ENCODE measurements at places on chromosomes 5 and 9.

DNA sequence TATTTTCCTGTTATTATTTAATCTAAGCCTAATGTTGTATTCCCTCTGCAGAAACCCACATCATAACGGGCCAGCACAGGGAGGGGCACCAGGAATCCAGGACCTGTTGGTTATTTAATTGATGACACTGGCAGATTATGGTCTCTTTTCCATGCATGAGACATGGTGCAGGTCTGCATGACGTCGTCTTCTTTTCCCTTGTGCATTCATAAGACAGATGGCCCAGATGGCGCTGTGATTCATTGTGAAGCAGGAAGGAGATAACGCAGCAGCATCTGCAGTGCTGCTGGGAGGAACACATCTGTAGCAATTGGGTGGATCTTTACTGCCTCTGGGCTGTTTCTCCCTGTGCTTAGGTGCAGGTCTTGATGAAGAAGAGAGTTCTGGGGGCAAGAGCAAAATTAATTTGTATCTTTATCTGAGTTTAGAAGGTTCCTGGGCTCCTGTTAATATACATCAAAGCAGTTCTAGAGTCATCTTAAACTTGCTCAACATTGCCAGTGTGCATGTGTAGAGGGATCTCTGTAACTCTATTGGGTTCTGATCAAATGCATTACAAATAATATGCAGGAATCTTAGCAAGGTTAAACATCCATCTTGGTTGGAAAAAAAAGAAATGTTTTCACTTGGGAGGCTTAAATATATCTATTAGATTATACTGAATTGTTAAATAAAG is 176.1 kb downstream of the PCSK1 start:
- DNase-seq = no peak

- DNase-seq = no peak
Measured at GRCh38 chr5:14932902-14933469, 61.4 kb upstream of the ANKH start.

DNA sequence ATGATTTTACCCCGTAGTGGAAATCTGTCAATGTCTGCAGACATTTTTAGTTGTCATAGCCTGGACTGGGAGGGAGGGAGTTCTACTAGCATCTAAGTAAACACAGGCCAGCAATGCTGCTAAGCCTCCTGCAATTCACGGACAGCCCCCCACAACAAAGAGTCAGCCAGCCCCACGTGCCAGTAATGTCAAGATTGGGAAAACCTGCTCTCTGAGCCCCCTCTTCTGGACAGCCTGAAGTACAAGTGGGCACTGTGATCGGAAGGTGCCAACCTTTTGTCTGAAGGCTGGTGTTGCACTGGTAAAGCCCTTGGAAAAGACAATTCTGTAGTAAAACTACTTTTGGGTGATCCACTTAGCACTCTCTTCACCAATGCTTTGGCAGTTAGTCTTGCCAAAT is 154.5 kb downstream of the TARS1 start:
- DNase-seq = no peak

DNA sequence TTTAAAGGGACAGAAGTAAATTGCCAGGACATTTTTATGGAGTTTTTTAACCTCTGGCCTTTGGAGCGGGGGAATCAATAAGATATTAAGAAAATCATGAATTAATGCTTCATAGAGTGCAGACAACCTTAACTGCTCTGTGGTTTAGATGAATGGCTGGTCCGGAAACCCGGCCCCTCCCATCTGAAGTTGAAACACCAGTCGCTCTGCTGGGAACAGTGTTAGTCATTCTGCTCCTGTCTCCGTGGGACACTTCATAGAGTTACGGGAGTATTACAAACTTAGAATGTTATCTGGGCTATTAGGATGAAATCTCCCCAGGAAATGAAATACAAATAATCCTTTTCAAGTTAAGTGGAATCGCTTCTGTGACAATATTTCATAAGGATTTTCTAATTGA is 110.1 kb upstream of the IRX2 start:
- no peak for DNase-seq

DNA sequence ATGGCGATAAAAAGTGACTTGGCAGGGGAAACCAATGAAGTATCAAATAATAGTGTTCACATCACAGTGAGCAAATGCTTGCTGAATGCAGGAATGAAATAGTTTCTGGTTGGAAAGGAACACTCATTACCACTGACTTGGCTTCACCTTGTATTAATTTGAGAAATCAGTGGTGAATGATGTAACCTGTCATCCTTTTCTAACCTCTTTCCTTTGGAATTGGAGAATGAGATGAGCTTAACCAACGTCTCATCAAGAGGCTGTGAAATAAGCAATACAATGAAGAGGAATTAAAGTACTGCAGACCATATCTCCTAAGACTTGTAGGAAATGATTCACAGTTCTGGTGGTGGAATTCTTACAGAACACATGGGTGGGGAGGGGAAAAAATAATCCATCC is 192.2 kb downstream of the DMAC1 start:
- DNase-seq = no peak

- DNase-seq = no peak
Measured at GRCh38 chr5:127210042-127210441, 80.6 kb upstream of the MEGF10 start.

DNA sequence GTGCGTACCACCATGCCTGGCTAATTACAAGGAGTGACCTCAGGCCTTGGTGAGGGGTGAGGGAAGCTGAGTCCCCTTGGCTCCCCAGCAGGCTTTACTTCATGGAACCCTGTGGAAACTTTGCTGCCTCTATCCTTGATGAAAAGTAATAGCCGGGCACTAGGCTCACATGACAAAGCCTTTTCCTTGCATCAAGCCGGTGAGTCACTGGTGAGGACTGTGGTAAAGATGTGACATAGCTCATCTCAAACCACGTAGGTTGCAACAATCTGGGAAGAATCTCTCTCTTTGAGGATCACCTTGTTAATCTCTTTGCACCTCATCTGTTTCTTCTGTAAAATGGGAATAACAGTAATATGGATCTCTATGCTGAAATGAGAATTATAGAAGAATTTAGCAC is 116.3 kb upstream of the SLC25A48 start:
- DNase-seq = no peak

- DNase-seq = no peak
Measured at GRCh38 chr9:106800701-106801270, 62.2 kb upstream of the ZNF462 start.

DNA sequence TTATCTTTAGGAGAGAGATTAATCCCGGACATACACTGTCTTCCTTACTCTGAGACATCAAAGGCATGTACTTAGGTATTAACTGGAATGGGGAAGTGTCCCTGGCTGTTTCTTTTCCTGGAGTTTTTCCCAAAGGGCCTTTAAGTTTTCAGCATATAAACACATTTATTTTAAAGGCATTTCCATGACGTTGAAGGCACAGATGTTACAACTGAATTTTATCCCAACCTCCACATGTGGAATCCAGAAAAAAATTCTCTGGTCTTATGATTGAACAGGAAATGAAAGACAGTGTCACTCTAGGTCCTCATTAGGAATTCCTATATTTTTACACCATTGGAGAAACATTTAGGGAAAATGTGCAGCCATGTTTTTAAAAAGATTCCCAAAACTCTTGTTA is 41.6 kb upstream of the SHOC1 start:
- no peak for DNase-seq

GRCh38 chr5:109829331-109829730 is 139.6 kb downstream of the MAN2A1 start:
- DNase-seq = no peak

GRCh38 chr9:78986446-78986845 is 585.3 kb upstream of the TLE4 start:
- no peak for DNase-seq

- DNase-seq = no peak
Measured at GRCh38 chr9:83537331-83538171, 650 bp downstream of the FRMD3 start.

DNA sequence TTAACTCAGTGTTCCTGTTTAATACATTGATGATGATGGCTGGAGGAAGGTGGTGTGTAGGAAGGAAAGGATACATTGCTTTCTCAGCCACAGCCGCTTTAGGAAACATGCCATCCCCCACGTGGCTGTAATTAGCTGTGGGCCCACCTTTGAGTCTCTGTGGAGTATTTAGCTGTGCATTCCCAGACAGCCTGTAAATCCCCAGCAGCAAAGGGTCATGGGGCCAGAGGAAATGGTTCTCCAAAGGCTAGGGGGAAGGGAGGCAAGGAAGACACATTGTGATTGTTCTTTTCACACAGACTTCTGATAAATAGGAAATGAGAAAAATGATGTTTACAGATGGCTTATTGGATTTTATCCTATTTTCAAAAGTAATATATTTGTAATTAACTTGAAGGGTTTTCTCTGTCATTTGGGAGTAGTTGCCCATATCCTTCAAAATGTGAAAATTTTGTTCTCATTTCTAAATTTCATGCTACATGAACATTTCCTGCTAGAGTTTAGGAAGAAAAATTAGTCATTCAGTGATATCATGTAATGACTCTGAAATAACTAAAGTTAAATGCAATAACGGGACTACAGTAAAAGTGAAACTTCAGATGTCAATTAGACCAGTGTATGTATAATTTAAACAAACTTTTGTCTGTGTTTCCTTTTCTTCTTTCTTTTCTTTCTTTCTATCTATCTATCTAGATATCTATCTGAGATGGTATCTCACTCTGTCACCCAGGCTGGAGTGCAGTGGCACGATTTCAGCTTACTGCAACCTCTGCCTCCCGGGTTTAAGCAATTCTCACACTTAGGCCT is 24.3 kb upstream of the F2R start:
- DNase-seq = no peak

GRCh38 chr5:180455872-180456271 is 38.3 kb upstream of the CNOT6 start:
- no peak for DNase-seq

DNA sequence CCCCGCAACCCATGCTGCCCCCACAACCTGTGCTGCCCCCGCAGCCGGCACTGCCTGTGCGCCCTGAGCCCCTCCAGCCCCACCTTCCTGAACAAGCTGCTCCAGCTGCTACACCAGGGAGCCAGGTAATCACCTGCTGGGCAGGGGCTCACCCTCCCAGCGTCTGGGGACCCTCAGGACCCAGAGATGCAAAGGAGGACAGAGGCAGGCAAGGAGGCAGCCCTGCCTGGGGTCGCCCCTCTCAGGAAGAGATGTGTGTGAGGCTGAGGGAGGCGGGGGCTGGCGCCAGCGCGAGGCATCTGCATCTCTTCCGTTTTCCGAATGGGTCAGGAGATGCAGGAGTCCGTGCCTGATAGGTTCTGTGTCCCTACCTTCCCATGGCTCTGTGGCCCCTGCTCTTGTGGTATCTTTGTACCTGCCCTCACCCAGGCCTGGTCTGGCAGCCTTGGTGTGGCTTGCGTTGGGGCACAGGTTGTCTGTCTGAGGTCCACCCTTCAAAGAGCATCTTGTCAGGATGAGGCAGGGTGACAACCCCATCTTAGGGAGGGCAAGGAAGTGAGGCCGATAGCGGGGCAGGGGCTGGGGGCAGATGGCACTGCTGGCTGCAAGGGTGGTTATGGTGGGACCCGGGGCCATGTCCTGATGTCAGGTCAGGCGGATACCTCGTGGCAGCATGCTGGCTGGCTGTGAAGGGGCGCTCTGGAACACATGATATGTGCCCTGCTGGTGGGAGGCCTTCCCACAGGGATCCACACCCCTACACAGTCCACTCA is 75.7 kb downstream of the WNK2 start:
- no peak for DNase-seq

- no peak for DNase-seq
Measured at GRCh38 chr5:149018909-149019443, 43.9 kb downstream of the SH3TC2 start.

DNA sequence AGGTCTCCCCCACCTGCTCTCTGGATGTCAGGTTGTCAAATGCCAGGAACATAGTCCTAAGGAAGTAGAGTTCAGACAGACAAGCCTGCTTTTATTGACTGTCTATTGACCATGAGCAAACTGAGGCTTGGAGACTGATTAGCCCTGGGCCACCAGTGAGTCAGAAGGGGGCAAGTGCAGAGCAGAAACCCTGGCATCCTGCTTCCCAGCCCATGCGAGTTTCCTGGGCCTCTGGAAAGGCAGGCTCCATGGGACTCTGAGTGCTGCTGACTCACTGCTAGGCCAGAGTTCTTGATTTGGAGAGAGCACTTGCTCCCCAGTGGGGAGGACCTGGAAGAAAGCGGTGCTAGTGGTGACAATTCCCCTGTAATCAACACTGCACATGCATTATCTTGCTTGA is 2.8 kb upstream of the HBEGF start:
- DNase-seq = no peak

GRCh38 chr9:72883875-72884274 is 69.0 kb downstream of the ALDH1A1 start:
- DNase-seq = no peak

GRCh38 chr5:135462304-135462703 is 10.2 kb upstream of the TIFAB start:
- peak; percentile 87 for DNase-seq

DNA sequence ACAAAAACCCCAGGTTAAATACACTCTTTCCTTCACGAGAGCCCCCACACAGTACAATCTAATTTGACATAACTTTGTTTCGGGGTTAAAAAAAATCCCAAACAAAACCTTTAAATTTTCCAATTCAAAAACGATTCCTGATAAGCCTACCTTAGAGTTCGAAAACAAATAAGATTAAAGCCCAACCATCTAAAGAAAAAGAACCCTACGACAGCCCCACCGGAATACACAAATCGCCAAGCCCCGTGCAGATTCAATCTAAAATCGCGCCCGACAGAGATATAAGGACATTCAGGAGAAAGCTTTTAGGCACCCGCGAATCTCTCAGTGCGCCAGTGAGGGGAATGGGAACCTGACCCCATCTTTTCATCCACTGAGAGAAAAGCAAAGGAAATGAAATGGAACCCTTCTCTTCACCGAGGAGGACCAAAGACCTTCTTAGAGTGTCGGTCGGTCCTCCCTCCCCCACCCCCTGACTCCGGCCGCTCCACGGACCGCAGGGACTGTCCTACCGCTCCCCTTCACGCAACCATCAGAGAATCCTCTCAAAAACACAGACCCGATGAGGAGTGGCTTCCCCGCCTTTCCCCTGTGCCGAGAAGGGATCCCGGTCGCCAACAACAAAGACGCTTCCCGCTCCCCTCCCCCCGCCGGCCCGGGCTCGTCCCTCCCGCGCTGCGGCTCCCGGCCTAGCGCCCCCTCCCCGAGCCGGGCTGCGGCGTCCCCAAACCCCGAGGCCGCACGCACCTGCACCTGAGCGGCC is 925 bp downstream of the ABHD17B start:
- DNase-seq = peak; percentile 84

DNA sequence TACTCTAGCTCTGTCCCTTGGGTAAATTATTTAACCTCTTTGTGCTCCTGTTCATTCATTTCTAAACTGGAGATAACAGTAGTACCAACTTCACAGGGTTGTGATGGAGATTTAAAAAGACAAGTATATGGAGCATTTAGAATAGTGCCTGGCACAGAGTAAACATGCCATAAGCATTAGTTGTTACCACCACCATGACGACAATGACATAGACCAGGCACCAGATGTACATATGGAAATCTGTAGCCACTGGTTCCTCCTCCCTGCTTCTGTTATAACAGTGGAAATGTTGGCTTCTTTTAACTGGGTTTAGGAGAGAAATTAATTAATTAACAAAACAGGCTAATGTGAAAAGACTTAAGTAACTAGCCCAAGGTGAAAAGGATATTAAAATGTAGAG is 217.5 kb downstream of the DENND1A start:
- DNase-seq = no peak

Measured in activated CD4-positive, alpha-beta T cell treated with anti-CD3 and anti-CD28 coated beads, Interleukin-2, amount 10 ng/mL, durations not matched to agents 24 days and 14 days (primary cell).